Activated CD8-positive, alpha-beta memory T cell treated with anti-CD3 and anti-CD28 coated beads for 1 hour (primary cell): ENCODE measurements at places on chromosomes 5 and 9.

- no peak for DNase-seq
These were observed 586.3 kb downstream of the BRINP1 start for GRCh38 chr9:118782790-118783463.

DNA sequence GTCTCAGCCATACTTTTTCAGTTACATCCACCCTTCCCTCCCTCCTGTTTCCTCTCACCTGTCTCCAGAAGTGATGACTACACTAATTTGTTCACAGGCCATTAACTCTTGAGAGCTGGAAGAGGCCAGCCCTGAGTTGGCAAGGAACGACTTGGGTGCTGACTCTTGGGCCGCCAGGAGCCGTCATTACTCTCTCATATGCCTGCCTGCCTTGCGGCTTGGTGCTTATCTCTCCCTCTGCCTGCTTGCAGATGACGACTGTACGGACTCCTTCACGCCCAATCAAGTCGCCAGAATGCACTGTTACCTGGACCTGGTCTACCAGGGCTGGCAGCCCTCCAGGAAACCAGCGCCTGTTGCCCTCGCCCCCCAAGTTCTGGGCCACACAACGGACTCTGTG, 66.1 kb downstream of the PAPPA start:
- no peak for DNase-seq

GRCh38 chr9:127711226-127711701, 4.2 kb downstream of the PTRH1 start:
- DNase-seq, result no peak

DNA sequence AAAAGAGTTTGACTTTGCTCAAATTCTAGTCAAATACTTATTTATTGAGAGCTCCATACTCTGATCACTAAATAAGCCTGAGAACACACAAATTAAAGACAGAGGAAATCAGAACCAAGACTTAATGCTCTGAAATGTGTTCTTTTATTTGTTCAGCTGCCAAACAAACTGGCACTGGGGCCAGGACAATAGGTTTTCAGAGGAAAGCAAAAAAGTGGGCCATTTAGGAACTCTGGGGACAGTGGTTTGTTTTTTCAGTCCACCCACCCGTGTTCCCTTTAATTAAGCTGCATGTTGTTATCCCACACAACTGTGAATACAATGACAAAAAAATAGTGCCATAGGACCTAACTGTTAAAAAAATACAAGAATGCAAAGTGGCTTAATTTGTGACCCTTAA, 95.4 kb upstream of the RETREG1 start:
- no peak for DNase-seq

DNA sequence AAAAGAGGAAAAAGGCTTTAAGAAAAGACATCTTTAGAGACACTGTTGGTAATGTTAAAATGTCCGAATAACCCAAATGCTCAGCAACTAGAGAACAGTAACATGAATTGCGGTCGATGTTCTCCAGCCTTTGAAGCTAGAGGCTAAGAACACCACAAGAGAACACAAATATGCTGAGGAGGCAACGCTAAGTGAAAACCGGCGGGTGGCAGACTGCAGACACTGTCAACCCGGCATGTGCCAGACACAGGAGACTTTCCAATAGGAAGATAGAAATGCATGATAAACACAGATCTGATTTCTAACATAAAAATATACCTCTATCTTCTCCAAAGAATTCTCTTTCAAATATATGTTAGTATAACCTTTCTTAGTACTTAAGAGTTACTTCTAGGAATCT, 18.4 kb upstream of the DDX41 start:
- DNase-seq, result no peak

DNA sequence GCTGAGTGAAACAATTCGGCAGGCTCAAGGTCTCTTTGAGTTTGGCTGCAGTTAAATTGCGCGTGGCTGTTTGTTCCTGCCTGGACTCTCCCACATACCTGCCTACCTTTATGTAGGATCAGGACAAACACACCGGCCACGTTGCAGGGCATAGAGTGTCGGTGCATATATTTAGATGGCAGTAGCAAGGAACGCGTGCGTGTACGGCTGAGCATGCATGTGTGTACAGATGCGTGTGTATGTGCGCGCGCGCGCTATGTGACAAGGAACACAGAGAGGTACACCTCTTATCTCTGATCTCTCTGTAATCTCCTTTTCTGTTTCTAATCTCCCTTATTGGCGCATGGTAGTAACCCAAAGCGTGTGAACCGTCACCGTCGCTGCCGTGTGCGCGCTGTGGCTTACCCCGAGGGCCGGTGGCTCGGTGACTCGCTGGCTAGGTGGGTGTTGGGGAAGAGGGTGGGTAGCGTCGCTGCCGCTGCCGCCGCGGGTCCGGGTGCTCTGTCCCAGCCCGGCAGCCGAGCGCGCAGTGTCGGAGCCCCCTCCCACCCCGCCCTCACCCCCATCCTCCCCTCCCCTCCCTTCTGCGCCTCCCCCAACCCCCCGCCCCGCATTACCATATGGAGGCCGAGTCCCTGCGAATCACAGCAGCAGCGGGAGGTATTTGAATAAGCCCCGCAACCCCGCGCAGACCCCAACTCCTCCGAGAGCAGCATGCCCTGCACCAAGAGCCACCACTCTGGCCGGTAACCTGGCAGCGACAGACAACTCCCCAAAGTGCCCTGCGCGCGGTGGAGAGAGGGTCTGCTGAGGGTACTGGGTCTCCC, 204.8 kb downstream of the MEF2C start:
- no peak for DNase-seq

- no peak for DNase-seq
These were observed 76.8 kb downstream of the PALM2AKAP2 start for GRCh38 chr9:109856785-109857184.

- DNase-seq, result no peak
These were observed 88.7 kb upstream of the PRRC1 start for GRCh38 chr5:127428748-127429147.

GRCh38 chr9:114271556-114272510, 51.1 kb upstream of the ORM1 start:
- no peak for DNase-seq

DNA sequence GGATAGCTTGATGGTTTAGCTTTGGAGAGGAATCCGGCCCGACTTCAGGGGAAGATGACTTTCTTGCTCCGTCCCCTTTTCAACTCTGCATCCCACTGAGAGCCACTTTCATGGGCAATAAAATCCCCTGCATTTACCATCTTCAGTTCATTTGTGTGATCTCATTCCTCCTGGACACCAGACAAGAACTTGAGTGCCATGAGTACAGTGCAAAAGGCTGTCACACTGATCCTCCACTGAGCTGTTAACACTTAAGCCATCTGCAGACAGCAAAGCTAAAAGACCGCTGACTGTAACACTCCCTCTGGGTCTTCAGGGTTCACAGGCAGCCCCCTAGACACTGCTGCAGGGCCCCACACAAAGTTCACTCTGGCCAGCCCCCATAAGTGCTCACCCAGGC, 48.3 kb upstream of the TCERG1 start:
- DNase-seq, result no peak

DNA sequence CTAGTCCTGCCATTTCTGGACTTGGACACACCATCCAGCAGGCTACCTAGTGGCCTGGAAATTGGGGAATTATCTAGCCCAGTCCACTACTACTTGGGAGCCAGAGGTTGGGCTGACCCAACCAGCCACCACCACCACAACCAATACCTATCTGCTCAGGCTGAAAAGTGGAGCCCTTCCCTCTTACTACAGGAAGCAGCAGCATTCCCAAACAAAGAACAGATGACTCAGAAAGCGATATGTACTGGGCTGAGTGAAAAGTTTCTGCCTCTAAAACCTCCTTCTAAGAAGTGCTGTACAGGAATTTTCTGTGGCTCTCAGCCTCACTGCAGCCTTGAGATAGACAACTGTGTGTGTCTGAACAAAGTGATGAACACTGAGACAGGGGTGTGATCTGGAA, 279.4 kb downstream of the CDH10 start:
- no peak for DNase-seq
